ENCODE measurements at places on chromosomes 5 and 9.

- DNase-seq: no peak
Measured at GRCh38 chr9:120396418-120396817, 183.5 kb downstream of the CDK5RAP2 start.

DNA sequence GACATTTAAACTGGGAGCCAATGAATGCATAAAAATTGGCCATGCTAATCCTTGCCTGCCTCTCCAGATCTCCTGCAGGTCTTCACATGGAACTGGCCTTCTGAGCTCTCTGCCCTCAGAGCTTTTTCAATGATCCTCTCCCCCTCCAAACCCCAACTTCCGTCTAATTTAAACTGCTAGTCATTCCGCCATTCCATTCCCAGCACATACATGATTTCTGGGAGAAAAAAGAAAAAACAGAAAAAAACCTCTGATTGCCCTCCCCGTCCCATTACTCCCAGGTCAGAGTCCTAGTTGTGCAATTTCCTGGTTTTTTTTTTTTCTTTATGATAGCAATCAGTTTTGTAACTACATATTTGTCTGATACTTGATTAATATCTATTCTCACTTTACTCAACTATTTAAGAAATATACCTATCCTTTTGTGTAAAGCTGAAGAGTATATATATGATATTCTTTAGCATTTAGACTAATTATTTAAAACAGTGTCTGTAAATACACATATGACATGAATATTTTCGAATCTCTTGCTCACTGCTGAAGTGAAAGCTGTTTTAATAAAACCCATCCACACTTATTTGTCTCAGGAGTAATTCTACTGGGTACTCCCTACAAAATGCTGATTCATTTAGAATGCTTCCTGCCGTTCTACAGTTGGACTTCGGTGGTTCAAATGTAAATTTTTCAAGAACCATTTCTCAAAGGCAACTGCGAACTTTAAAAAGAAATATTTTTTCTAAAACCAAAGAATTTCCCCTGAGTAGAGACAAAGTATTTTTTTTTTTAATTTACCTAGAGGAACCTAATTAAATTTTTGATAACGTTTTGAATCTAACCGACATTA is 1.6 kb downstream of the HINT1 start:
- DNase-seq: peak; percentile 11

- DNase-seq: no peak
Measured at GRCh38 chr5:14327624-14328023, 184.5 kb downstream of the TRIO start.

DNA sequence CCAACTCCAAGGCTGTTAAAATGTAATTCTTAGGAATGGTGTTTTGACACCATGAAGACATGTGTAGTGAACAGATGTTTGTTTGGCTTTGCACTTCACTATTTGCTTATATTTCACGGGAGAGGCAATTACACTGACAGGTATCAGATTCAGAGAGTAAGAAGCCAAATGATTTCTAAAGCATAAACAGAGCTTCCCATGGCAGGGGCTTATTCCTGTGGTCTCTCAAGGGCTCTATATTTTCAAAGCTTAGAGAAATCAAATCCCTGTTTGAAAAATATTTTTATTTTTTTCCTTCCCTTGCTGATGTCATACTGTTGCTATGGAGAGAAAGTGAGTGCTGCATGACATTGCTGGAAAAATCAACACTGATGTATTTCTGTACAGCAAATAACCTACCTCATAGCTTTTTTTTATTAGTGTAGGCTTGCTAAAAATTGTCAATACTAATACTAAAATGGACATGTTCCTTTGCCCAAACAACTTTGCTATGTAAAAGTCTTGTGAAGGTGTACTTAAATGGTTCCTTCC is 161.4 kb downstream of the GIN1 start:
- no peak for DNase-seq

DNA sequence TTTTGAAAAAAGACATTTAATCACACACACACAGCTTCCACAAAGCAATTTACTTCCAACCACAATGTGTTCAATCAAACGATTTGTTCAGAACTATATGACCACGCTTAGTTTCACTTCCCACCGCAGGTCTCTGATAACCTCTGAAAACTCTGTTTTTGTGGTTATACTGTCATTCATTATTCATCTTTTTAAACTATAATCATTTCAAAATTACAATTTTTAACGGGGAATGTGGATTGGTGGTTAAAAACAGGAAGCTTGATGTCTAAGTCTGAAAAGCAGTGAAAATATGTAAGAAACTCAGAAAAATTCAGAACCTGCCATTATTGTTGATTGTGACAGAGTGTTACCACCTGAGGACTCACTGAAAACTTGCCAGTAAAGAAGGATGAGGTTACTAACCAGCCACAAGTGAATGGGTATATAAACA is 12.7 kb upstream of the TMEM174 start:
- DNase-seq: peak; percentile 43

GRCh38 chr5:149108651-149109280 is 32.5 kb upstream of the ABLIM3 start:
- no peak for DNase-seq

DNA sequence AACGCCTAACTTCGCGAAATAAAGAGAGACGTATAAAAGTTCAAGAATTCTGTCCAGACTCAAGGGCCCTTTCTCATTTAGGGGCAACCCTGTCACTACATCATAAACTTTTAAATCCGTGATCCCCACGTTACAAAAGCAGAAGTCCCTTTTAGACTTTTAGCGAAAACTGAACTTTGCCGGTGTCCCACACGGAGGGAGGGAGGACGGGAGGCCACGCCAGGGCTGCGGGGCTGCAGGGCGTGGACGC is 515 bp upstream of the F2R start:
- DNase-seq: no peak

- DNase-seq: no peak
Measured at GRCh38 chr5:34507933-34508332, 148.2 kb upstream of the RAI14 start.

GRCh38 chr5:54304040-54304439 is 6.3 kb downstream of the ARL15 start:
- DNase-seq: no peak

DNA sequence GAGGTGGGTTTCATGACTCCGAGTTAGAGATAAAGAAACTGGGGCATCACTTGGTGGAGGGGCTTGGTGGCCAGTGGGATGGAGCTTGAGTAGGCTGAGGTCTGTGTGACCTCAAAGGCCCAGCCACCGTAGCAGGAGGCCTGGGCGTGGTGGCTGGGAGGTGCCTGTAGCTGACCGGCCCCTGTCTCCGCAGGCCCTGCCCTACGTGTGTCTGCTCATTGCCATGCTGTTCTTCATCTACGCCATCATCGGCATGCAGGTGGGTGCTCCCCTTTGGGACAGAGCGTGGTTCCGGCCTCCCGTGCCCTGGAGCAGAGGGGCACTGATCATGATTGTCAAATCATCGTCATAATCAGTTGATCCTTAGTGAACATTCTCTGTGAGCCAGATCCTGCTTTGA is 196.2 kb downstream of the CACNA1B start:
- DNase-seq: no peak

DNA sequence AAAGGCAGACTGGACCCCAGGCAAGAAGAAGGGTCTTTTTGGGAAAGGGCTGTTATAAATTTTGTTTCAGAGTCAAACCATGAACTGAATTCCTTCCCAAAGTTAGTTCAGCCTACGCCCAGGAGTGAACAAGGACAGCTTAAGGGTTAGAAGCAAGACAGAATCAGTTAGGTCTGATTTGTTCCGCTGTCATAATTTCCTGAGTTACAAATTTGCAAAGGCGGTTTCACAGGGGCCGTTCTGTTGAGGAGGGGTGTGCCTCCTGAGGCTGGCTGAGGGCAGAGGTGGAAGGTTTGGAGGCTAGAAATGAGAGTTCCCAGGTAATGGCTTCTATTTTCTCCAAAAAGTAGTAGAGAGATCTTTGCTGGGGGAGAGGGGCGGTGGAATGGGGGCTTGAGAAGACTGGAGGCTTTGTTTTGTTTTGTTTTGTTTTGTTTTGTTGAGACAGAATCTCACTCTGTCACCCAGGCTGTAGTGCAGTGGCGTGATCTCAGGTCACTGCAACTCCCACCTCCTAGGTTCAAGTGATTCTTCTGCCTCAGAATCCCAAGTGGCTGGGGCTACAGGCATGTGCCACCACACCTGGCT is 4.1 kb upstream of the CERCAM start:
- DNase-seq: no peak

- no peak for DNase-seq
Measured at GRCh38 chr5:66609615-66610014, 13.4 kb downstream of the MAST4 start.

DNA sequence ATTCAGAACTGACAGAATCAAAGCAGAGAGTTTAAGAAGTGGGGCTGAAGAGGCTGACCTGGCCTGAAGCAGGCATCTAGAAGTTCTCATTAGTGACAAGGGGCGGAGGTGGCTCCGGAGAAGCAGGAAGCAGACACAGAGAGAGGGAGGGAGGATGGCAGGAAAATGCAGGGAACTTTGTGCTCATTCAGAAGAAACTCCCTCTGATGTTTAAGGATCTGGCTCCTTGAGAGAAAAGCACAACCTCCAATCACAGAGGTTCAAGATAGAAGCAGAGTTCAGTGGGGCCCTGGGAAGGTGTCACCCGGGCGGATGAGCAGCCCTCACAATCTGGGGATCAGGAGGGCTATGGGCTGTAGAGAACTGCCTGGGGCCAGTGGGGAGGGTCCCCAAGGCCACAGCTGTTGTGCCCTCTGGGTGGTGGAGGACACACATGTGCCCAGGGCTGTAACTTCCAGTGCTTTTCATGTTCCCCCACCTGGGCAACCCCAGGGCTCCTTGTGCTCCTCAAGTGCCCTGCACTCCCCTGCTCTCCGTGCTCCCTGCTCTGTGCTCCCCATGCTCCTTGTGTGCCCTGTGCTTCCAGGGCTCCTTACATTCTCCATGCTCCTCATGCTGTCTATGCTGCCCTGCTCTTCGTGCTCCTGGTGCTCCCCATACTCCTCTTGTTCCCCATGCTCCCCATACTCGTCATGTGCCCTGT is 51.4 kb downstream of the TRIP13 start:
- no peak for DNase-seq

GRCh38 chr9:109264877-109265587 is 55.8 kb downstream of the EPB41L4B start:
- no peak for DNase-seq

DNA sequence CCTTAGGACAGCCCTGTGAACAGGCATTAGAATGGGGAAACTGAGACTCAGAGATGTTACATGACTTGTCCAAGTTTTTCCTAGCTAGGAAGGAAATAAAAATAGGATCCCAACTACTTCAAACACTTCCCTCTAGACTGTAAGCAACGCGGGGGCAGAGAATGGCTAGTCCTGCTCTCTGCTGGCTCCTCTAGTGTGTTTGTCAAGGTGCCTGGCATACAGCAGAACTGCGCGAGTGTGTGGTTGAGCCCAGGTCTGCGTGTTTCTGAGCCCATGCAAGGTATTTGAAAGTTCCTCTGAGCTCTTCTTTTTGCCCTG is 152.5 kb downstream of the MACROH2A1 start:
- DNase-seq: no peak

DNA sequence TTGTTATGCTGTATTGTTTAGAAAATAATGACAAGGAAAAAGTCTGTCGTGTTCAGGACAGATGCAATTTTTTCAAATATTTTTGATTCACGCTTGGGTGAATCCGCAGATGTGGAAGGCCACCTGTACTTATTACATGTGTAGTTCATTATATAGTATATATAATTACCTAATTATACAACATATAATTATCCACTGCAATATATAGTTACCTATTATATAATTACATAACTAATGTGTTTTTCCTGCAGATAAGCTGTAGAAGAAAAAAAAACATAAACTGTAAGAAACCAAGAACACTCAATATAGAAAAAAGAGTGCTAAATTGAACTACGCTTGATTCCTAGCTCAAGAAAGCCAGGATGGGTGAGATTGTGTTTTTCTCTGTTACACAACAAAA is 93.6 kb upstream of the RANBP3L start:
- DNase-seq: no peak

DNA sequence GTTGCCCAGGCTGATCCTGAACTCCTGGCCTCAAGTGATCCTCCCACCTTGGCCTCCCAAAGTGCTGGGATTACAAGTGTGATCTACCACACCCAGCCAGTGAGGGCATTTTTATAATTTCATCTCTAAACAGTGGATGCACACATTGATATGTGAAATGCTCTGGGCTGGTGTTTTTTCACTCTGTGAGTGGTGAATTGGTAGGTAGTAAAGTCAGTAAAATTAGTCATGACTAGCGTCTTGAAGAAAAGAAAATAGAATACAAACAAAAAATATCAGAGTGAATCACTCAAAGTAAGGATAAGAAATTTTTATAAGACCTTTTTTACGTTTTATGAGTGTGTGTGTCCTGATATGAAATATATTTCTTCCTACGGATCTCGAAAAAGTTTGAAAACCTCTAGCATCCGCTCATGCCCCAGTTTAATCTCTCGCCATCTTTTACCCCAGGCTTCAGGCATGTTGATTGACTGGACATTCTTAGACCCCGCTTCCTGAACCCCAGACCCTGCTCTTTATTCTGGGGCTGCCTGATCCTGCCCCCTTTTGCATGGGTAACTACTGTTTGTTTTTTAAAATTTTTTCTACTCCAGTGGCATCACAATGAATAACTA is 14.0 kb downstream of the OSTF1 start:
- DNase-seq: no peak

Measured in CD4-positive, alpha-beta T cell treated with Interleukin-2 at 100 ng/mL for 4 hours (primary cell).